ENCODE measurements at places on chromosomes 11 and 22. TPM values are rescaled to one million over a fixed set of nuclear protein-coding genes. Genes with fewer than 3 reads are reported as not detected.

DNA sequence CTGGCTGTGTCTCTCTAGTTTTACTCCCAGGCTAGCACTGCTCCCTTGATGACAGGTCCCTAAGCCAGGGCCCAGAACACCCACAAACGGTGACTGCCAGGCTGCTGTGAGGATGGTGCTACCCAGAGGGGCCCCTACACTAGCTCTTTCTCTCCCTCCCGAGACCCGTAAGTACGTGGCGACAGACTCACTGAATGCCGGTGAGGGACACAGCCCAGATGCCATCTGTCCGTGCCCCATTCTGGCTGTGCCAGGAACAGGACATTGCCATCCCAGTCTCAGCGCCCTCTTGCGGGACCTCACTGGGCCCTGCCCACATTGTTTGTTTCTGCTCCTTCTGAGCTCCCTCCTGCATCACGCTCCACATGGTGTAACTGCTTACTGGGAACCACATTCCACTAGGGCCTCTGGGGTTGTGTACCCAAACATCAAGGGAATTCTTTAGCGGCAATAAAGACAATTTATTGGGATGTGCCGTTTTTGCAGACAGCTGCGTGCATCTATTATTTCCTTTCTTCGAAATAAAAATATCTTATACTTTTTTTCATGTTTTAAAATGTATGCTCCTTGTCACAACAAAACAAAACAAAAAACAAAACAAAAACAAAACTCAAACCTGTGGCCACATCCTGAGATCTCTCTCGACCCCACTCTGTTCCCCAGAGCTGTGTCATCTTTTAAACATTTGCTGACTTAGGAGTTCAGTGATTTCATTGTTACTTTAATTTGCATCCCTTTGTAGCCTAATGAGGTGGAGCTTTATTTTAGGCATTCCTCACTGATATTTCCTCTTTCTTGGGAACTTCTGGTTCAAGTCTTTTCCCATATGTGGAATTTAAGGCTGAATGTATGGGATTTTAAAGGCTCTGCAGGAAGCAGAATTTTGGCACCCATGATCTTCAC is 4.4 kb upstream of the TPCN2 start:
- DNase-seq, result peak; percentile 69

DNA sequence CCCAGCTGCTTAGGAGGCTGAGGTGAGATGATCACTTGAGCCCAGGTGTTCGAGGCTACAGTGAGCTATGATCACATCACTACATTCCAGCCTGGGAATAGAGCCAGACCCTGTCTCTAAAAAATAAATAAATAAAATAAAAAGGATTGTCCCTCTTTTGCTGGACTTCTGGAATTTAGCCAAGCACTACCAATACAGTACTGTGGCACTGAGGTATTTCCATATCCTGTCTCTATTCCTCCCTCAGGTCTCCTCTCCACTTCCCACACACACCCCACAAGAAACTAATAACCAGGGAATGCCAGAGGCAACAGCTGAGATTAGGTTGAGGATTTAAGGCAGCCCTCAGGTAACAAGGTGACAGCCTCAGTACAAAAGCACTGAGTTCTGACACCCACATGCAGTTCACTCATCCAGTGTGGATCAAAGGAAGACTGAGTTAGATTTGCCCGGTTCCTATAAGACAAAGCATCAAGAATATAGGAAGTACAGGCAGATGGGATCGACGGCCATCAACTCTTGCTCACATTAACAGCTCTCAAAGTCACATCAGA is 4.5 kb upstream of the PPP2R1B start:
- no peak for DNase-seq

- DNase-seq, result no peak
These were observed 18.0 kb downstream of the SOX6 start for GRCh38 chr11:16338393-16338792.

GRCh38 chr11:34344768-34345539 is 12.9 kb downstream of the ABTB2 start:
- peak; percentile 69 for DNase-seq

- no peak for DNase-seq
These were observed 3.5 kb upstream of the LGALS12 start for GRCh38 chr11:63502252-63502820.

- DNase-seq, result no peak
These were observed 3.8 kb downstream of the CFAP300 start for GRCh38 chr11:102050927-102051575.

DNA sequence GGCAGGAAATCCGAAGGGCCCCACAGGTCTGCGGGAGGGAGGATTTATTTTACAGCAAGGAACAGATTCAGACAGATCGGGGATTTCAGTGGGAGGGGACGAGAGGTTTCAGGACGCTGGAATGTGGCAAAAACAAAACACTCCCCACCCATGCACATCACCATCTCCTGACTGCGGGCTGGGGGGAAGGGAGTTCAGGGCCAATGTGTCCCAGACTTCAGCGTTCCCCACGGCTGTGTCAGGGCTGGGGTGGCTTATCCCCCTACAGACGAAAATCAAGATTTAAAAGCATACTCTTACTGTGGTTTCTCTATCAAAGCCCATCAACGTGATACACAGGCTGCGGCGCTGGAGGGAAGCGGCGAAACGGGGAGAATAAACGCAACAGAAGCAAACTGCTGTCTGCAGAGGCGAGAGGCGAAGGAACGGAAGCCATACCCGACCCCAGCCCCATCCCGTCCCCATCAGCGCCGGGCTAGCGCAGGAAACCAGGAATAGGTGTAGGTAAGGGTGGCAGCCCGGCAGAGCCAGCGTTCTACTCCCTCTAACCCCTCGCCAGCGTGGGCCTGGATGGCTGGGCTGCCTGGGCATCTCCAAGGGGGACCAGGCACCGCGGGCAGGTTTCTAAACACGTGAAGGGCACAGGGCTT is 2.7 kb downstream of the TENM4 start:
- peak; percentile 17 for DNase-seq

GRCh38 chr11:26851291-26851690 is 129.4 kb upstream of the SLC5A12 start:
- DNase-seq, result no peak

DNA sequence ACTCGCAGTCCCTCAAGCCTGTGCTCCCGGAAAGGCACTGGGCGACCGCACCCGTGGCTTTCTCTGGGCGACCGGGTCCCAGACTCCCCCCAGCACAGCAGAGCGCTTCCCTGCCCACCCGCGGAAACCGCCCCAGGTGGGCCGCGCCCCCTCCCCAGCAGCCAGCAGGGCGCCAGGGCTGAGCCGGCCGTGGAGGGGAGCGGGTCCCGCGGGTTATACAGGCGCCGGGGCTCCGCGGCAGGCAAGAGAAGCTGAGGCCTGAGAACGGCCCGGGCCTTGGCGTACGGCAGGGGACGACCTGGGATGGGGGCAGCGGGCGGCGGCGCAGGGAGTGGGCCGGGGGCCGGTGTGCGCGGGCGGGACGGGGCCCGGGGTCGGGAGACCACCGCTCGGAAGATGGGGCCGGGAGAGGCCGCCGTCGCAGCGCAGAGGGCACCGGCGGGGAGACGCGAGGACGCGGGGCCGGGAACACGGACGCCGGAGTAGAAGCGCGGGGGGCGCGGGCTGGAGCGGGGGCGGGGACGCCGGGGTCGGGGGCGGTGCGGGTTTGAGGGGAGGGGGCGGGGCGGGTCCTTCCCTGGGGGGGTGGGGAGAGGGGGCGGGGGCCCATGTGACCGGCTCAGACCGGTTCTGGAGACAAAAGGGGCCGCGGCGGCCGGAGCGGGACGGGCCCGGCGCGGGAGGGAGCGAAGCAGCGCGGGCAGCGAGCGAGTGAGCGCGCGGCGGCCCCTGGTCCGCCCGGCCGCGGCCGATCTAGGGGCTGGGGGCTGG is at the start of gene MDK:
TSS of gene MDK (plus strand) at position 622 of the 771 bp plus-strand sequence. CDS start 389 bp downstream, outside the sequence.
- peak; percentile 38 for DNase-seq

DNA sequence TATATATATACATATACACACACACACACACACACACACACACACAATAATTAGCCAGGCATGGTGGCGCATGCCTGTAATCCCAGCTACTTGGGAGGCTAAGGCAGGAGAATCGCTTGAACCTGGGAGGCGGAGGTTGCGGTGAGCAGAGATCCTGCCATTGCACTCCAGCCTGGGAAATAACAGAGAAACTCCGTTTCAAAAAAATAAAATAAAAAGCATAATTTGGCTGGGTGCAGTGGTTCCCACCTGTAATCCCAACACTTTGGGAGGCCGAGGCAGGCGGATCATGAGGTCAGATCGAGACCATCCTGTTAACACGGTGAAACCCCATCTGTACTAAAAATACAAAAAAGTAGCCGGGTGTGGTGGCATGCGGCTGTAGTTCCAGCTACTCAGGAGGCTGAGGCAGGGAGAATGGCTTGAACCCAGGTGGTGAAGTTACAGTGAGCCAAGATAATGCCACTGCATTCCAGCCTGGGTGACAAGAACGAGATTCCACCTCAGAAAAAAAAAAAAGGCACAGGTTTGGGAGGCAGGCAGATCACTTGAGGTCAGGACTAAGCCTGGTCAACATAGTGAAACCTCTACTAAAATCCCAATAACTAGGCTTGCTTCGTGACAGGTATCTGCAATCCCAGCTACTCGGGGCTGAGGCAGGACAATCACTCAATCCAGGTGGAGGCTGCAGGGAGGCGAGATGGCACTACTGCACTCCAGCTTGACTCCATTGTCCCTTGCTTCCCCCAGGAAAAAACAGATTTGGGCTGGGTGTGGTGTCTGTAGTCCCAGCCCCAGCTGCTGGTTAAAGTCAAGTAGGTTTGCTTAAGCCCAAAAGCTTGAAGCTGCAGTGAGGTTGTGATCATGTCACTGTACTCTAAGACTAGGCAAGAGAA is 11.8 kb upstream of the WDR74 start:
- no peak for DNase-seq

DNA sequence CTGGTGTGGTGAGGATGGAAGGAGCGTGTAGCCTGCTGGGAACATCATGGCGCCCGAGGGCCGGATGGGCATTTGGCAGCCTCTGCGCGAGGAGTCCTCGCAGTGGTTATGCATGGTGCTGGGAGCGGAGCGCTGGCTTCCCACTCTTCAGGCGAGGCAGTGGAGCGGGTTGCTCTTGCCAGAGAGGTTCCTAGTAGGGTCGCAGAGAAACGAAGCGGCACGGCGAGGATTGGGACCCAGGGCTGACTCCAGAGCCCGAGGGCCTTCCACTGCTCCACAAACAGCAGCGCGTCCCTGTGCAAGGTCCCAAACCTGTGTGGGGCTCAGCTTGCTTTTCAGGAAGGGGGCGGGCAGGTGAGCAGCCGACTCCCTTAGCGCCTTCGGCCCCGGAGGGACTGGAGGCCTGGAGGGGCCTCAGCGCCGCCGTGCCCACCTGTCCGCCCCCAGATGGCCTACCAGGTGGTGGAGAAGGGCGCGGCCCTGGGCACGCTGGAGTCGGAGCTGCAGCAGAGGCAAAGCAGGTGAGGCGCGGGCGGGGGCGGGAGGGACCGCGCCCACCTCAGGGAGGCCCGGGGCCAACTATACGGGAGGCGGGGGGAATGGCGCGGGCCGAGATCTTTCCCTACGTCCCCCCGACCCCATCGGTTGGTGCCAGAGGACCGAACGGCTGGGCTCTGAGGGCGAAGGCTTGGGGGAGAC is 7.2 kb downstream of the ATG16L2 start:
- DNase-seq, result peak; percentile 35

DNA sequence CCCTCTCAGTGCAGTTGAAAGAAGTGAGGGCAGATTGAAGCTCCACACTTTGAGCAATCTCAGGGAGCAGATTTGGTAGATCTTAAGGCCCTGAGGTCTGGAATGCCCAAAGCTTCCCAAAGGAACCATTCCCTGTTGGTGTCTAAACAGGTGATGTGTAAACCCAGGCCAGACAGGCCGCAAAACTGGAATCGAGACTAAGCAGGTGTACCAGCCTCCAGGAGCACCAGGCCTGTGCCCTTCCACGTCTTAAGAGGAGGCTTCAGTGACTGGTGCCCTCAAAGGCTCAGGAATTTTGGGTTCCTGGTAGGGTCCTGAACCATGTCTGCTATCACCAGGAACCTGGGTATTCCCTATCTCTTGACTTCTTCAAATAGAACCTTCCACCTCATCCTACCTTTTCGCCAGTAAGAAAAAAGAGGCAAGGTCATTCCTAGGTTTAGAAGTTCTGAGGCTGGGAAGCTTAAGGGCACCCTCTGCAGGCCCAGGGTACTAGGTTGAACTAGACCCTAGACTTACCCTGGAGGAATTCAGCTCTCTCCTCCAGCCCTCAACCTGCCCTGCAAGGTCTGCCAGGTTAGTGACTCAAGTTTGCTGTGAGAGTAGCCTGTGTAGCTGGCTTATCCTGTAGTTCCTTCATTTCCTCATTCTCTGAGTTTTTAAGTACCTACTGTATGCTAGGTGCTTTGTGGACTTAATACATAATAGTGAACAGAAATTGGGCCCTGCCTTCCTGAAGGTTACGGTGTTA is 100.0 kb upstream of the NNMT start:
- no peak for DNase-seq

GRCh38 chr11:75328426-75329277 is 22.8 kb downstream of the ARRB1 start:
- peak; percentile 65 for DNase-seq

DNA sequence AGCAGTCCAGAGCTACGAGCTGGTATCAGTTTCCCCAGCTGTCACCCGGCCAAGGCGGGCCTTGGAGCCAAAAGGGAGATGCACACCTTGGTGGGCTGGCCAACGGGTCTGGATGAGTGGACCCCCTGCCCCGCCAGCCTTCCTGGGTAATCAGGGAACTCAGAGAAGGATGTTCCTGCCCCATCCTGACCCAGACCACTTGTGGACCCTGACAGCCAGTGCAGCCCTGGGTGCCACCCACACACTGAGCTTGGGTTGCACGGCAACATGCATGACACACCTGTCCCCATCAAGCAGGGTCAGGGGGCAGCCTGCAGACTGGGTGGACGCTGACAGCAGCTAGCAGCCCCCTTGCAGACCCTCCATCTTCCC is 8.6 kb downstream of the SLC25A1 start:
- DNase-seq, result no peak

DNA sequence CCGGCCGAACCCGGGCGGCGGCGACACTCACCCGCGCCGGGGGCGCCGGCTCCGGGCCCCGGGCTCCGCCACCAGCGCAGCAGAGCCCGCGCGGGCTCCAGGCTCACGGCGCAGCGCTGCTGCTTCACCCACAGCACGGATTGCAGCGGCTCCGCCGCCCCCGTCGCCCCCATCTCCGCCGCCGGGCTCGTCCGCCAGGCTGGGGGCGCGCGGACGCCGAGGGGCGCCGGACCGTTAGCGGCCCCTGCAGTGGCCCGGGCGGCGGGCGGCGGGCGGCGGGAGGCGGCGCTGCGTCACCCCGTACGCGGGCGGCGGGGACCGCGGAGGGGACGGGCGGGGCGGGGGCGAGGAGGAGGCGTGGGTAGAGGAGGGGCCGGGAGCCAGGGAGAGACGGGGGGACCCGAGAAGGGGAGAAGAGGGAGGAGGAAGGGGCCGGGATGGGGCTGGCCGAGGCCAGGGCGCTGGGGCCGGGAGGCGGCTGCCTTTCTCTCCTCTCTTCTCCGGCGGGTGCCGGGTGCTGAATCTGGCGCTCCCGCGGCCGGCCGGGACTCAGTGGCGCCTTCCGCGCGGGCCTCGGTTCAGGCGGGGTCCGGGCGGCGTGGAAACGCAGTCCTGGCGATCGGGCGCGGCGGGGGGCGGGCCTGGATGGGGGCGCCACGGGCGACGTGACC is at the start of gene CERK:
TSS of gene CERK (minus strand) at position 277 of the 671 bp plus-strand sequence. CDS start at position 173, 104 bp downstream.
- peak; percentile 80 for DNase-seq

GRCh38 chr11:132049205-132049604 is 678.8 kb downstream of the NTM start:
- no peak for DNase-seq

Gene MGAT3
- total RNA-seq, result not detected

Gene DKK3
- total RNA-seq, result 117 TPM

Gene OR2AT4
- total RNA-seq, result not detected

Gene LMO1
- total RNA-seq, result not detected

Gene CCDC87
- 0.52 TPM for total RNA-seq
